NCI-H2171 treated with DMSO at 0.1 percent for 48 hours (cell line): ENCODE measurements at places on chromosomes 7 and 10.

- no peak for DNase-seq
Observed at GRCh38 chr10:58696736-58697135, 184.1 kb downstream of the BICC1 start.

DNA sequence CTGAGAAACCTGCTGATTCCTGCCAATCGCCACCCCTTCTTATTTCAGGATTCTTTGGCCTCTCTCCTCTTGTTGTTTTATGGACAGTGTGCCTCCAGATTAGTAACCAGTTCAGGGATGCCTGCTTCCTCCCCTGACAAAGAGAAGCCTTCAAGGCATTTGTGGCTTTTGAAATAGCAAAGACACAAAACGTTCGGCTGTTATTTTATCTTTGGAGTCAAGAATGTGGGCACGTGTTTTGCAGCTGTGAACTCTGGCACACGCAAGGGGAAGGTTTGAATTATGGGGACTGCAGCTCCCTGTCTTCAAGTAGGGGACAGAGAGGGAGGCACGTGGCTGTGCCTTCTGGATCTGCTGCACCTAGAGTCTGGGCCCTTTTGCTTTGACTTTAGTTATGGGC, 157.9 kb upstream of the GRB10 start:
- DNase-seq, result no peak

DNA sequence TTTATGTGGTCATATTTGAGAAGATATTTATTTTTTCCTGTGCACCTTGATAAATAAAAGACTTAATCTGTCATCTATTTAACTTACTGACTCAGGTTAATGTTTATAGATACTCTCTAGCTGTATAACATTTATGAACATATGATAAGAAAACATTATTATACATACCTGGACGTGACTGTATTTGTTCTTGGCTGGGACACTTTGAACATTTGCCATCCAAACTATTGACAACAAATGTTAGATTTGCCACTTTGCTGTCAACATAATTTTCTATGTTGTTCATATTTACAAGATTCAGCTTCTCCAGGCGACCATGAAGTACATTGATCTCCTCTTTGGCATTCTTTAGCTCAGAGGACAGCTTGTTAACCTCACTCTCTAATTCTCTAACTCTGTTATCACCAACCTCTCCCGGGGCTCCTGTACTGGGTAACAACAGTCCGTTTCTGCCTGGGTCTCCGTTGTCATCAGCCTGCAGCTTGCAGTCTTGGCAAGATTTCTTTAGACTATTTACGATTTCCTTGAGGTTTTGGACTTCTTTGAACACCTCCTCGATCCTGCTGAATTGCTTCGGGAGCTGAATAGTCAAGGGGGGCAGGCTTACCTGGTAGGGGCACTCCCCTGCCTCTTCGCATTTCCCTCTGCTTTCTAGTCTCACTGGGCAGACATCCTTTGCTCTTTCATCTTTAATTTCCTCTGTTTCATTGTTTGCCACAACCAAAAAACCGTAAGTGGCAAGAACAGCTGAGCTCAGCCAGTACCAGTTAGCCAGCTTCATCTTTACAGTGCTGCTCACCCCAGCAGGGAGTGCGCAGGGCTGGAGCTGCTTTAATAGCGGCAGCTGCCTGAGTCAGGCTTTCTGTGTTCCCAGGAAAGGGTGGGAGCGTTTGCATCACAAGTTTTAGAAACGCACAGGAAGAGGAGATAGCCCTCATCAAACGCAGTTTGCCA, at the start of gene FGL2:
TSS of gene FGL2 (minus strand) at position 807 of the 954 bp plus-strand sequence. CDS start at position 781, 26 bp downstream.
- DNase-seq, result peak; percentile 43

DNA sequence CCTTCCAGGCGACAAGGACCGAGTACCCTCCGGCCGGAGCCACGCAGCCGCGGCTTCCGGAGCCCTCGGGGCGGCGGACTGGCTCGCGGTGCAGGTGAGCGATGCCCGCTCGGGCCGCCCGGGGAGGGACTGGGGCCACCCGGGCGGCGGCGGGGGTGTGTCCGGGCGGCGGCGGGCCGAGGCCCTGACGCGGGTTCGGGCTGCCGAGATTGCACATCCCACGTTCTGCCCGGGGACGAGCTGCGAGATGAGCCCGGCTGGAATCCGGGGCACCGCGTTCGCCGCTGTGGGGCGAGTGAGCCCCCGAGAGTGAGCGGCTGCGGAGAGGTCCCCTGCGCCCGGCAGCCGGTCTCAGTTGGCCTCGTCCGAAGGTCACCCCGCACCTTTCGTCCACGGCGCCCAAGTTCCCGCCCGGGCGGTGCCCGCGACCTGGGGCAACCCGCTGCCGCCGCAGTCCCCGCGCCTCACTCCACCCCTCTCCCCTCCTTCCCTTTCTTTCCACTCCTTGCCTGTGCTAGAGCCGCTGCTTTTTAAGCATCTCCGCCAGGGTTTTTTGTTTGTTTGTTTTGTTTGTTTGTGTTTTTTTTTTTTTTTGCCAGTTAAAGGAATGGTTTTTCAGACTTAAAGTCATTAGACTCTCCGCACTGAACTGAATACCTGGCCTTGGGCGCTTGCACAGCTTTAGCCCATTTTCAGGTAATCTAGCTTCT, 515 bp downstream of the RALA start:
- DNase-seq, result peak; percentile 10

DNA sequence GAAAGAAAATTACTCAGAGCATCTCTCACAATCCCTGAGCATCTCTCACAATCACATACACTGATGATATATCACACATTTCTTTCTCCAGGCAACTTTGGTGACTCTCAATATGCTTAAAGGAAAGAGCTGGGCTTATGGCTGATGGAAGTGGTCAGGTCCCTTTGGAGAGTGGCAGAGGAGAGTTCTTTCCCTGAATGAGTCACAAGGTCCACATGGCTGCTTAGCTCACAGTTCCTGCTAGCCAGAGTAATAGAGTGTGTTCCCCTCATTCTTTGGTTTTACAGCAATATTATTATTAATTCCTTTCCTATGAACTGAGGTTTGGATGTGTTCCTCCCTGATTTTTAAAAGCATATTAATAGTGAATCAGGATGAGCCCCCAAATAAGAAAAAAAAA, 287.4 kb downstream of the C7orf25 start:
- DNase-seq, result no peak

GRCh38 chr7:70554646-70555045, 577.3 kb upstream of the GALNT17 start:
- DNase-seq, result no peak
